Stimulated activated CD4-positive, alpha-beta T cell treated with anti-CD3 and anti-CD28 coated beads, Interleukin-1b, Interleukin-23, amount 100 ng/mL, for 1 hour (primary cell): ENCODE measurements at places on chromosomes 7 and 10.

- no peak for DNase-seq
These were observed 100.1 kb downstream of the FOXL3 start for GRCh38 chr7:389911-390601.

GRCh38 chr7:117019287-117019686 is 66.0 kb downstream of the ST7 start:
- no peak for DNase-seq

- DNase-seq, result no peak
These were observed 68.5 kb downstream of the SLC25A13 start for GRCh38 chr7:96253441-96253840.

DNA sequence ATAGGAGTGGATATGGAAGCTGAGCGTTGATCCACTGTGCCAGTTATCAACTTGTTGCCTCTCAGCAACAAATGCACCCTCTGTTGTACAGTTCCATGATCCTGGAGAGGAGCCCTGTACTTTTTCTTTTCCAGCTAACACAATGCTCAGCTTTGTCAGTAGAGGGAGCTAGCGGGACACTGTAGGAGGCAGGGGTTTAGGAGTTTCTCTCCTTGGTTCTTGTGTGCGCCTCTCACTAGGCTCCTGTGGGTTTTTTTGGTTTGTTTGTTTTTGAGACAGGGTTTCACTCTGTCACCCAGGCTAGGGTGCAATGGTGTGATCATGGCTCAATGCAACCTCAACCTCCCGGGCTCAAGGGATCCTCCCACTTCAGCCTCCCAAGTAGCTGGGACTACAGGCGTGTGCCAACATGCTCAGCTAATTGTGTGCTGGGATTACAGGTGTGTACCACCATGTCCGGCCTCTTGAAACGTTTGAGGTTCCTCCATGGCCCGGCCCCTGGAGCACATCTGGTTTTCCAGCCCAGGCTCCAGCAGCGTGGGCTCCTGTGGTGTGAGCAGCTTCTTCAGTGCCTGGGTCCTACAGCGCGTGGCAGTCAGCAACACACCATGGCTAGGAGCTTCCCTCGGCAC is 12.0 kb upstream of the MARVELD1 start:
- DNase-seq, result no peak

DNA sequence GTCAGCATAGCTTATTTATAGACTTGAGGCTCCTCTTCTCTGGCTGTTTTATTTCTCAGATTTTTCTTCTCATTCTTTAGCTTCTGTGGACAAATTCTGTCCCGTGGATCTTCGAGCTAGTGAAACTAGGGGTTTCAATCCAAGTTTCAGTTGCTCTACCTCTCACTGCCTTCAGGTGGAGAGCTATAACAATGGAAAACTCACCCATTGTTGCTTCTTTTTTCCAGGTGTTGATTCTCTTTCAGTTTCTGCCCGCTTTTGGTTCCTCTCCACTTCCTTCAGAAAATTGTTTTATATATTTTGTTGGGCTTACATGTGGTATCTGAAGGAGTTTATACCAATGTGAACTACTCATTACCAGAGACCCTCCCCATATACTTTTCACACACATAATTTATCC is 266.1 kb downstream of the TCF7L2 start:
- no peak for DNase-seq

GRCh38 chr10:48459270-48460150 is 145.4 kb downstream of the ARHGAP22 start:
- DNase-seq, result no peak

DNA sequence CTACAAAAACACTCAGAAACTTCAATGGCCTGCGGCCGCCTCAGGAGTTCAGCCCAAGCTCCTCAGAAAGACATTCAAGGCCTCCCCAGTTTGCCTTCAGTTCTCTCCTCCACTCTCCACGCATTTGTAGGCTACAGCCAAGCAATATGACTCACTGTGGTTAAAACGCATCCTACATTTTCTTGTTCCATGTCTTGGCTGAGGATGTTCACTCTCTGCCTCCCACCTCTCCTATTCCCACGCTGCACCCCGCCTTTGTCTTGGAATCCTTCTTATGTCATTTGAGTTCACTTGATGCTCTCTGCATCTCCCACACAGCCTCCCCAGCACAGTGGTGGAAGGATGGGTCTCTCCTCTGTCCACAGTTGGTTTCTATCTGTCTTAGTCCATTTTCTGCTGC is 184.8 kb downstream of the NPSR1 start:
- DNase-seq, result no peak

- no peak for DNase-seq
These were observed 570.2 kb downstream of the PHTF2 start for GRCh38 chr7:78368771-78369170.

DNA sequence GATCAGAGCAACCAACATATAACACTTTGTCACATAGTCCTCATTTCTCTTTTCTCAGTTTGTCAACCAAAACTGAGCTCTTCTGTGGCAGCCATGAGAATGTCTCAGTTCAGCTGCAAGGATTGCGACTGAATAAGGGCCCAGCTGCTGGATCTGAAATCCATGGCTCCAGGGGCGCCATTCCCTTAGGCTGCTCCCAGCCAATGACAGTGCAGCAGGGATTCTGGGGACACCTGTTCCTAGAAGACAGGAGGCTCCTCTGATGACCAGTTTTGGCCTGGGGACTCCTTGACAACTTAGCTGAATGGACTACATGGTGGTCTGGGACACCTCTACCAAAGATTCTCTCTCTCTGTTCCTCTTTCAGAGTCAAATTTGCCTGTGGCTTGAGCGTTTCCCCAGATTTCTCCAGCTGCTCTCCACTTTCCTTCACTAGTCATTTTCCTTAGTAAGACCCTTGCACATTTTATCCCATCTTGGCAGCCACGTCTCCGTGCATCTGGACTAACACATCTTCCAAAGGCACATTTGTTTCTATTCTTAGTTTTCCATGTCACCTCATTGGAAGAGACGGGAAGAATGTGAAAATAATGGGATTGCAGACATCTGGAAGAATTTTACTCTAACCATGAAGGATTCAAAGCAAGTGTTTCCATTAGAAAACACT is 28.1 kb upstream of the KIF5B start:
- no peak for DNase-seq

GRCh38 chr7:25353196-25353595 is 124.9 kb upstream of the NPVF start:
- no peak for DNase-seq

DNA sequence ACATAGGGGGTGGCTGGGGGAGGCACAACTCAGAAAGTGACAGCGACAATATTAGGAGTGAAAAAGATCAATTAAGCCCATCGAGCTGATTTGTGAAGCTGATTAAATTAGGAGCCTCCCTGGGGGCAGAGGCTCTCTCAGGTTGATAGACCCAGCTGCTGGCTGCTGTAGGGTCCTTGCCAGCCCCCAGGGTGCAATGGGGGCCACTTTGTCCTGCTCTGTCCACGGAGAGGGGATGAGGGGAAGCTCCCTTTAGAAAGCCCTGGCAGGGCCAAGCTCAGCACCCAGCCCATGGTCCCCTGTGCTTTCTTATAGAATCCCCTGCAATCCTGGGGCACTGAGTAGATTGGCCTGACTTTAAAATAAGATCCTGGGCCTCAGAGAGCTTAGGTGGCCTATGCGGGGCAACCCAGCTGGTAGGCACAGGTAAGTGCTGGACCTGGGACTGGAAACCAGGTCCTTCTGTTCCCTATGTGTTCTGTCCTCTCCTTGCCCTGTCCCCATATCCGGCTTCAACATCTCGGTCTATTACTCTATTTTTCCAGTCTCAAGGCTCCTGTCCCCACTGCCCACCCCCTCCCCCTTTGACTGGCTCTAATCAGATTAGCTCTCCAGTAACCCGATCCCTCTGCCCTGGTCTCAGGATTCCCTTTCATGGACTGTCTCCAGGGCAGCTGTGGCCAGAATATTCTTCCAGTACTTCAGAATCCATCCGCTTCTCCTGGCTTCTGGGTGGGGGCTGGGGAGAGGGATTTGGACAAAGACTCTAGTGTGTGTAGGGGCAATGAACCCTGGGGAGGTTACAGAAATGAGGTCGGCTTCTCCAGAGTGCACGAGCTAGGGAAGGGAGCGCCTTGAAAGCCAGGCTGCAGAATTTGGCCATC is 259.6 kb downstream of the RPS24 start:
- no peak for DNase-seq

GRCh38 chr7:156473476-156474240 is 166.9 kb upstream of the RNF32 start:
- no peak for DNase-seq

- DNase-seq, result no peak
These were observed 223.6 kb downstream of the RELN start for GRCh38 chr7:103765901-103766300.

GRCh38 chr7:102064361-102065025 is 222.2 kb upstream of the SH2B2 start:
- no peak for DNase-seq
